ENCODE measurements at places on chromosomes 2 and 18.

DNA sequence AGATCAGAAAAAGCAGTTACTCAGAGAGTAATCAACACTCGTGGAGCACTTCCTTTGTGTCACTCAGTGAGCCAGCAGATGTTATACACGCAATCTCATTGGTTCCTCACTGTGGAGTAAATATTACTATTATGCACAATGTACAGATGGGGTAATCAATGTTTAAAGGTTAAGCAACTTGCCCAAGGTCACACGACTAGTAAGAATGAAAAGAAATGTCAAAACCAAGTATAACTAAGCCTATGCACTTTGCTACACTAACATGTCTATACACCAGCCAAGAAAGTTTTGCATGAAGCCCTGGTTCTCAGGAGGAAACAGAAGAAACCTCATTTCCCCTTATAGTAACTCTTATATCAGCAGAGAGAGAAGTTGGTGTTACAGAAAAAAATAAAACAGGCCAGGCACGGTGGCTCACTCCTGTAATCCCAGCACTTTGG, 5.4 kb downstream of the METTL21A start:
- DNase-seq, result no peak

GRCh38 chr2:64978514-64979268, 10.5 kb upstream of the SLC1A4 start:
- no peak for DNase-seq

GRCh38 chr2:205902041-205902899, 183.7 kb downstream of the INO80D start:
- DNase-seq, result no peak

- no peak for DNase-seq
Measured at GRCh38 chr2:391696-392095, 103.8 kb upstream of the ALKAL2 start.

- DNase-seq, result no peak
Measured at GRCh38 chr2:42659609-42660008, 91.2 kb downstream of the MTA3 start.

DNA sequence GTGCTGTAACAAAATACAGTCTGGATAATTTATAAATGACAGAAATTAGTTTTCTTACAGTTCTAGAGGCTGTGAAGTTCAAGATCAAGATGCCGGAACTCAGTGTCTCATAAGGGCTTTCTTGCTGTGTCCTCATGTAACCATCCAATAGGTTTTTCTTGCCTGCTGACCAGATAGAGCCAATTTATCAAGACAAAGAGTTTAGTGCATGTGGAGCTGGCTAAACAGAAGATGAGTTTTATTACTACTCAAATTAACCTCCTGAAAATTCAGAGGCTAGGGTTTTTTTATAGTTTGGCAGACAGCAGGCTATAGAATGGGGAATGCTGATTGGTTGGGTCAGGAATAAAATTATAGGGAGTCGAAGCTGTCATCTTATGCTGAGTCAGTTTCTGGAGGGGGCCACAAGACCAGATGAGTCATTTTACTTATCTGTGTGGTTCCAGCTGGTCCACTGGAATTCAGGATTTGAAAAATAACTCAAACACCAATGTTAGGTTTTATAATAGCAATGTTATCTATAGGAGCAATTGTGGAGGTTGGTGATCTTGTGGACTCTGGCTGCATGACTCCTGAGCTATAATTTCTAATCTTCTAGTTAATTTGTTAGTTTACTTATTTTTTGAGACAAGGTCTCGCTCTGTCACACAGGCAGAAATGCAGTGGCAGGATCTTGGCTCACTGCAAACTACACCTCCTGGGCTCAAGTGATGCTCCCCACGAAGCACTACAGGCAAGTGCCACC, 3.2 kb upstream of the PDK1 start:
- no peak for DNase-seq

- DNase-seq, result no peak
Measured at GRCh38 chr2:120653046-120653445, 82.6 kb upstream of the GLI2 start.

GRCh38 chr2:119283873-119284331, 60.3 kb downstream of the STEAP3 start:
- no peak for DNase-seq

DNA sequence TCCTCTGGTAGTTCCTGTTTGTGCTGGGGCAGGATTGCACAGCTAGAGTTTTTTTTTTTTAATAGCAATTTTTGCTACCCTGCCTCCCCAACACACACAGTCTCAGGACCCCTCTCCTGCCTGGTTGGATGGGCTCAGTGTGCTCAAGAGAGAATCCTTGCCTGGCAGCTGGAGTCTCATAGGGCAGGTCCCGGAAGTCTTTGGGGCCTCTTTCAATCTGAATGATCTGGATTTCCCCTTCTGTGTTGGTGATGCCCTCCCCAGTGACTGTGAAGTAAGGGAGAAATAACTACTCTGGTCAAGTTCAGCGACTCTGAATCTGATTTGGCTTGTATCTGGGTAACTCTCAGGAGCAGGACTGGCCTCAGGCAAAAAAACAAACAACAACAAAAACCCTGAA, 220.6 kb upstream of the LRRTM1 start:
- DNase-seq, result no peak

GRCh38 chr2:123993728-123994323, 31.3 kb upstream of the CNTNAP5 start:
- DNase-seq, result no peak

DNA sequence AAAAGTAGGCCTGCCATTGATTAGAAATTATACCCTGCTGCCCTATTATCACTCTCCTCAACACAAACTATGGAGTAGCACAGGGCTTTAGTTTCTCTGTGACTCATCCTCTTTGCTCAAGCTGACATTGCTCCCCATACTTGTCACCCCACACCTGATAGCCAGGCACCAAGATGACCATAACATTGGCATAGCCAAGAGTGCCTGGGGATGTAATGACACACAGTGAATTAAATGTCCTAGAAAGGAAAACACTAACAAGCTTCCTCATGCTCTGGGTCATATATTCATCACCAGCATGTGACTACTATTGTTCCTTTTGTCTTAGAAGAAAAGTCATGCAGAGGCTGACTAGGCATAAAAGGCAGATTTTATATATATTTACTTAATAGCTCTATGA, 137.8 kb upstream of the RND3 start:
- no peak for DNase-seq

DNA sequence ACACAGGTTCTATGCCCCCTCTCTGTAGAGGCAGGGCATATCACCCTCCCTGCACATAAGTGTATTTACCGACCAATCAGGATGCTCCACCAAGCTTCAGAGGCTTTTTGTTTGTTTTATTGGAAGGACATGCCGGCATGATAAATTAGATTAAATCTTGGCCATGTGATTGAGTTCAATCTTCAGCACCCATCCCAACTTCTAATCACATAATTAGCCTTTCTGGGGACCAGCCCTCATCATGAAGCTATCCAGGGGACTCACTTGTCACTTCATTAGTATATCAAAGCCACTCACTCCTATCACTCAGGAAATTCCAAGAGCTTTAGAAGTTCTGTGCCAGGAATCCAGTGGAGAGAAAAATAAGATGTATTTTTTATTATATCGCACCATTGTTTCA, 158.6 kb upstream of the SYT4 start:
- DNase-seq, result no peak

GRCh38 chr2:39120521-39120770, 405 bp downstream of the SOS1 start:
- no peak for DNase-seq

- no peak for DNase-seq
Measured at GRCh38 chr2:1631292-1632001, 112.9 kb downstream of the PXDN start.

GRCh38 chr18:77068321-77069312, 64.0 kb downstream of the MBP start:
- DNase-seq, result no peak

- no peak for DNase-seq
Measured at GRCh38 chr2:191950132-191950874, 103.4 kb upstream of the CAVIN2 start.

DNA sequence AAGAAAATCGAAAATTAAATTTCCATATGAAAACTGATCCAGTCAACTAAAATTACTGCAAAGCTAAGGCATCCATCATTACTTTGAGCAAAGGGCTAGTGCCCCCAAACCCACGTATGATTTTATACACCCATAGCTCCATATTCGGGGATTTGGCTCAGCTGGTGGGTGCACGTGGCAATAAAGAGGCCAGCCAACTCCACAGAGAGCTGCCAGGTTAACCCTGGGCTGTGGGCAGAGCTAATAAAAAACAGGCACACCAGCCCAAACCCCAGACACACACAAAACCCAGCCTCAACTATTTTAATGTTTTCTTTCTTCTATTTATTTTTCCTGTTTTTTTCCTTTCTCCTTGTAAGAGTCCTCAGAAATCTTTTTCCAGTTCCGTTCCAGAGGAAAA, 151.3 kb upstream of the SOX11 start:
- DNase-seq, result no peak

GRCh38 chr2:45102579-45103117, 93.4 kb upstream of the SIX2 start:
- no peak for DNase-seq

GRCh38 chr2:166170356-166170755, 42.5 kb upstream of the SCN1A start:
- no peak for DNase-seq

DNA sequence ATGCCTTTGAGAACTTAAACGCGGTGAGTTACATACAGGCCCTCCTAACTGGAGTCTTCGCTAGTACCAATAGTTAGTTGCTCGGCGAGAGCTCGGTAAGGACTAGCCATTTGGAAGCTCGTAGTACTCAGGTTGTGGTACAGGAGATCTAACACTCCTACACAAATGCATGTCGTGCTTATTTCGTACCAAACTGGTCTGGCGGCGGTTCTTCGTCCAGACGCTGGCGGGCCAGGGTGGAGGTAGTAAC, 346 bp upstream of the VRK2 start:
- DNase-seq, result no peak

DNA sequence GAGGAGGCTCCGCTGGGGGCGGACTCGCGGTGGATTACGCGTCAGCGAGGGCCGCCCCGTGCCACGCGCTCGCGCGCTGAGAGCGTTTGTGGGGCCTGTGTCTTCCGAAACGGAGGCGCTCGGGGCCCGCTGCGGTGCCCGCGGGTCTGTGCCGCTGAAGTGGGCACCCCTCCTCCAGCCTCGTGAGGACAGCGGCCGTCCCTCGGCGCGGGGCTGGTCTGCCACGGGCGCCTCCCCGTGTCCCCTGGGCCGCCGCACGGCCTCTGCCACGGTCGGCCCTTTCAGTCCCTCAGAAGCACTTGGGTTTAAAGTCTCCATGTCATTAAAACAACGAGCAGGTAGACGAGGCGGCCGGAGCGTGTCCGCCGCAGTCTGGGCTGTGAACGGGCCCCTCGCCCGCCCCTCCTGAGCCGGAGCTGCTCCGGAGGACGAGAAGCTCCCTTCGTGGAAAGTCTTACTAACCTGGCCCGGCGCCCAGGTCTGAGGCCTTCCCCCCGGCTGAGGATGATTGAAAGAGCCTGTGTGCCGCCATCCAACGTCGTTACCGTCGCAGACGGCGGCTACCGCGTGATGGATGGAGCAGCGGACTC, 97.6 kb downstream of the NFATC1 start:
- DNase-seq, result no peak

GRCh38 chr2:189662669-189663226, 1.5 kb downstream of the ASNSD1 start:
- DNase-seq, result no peak

- DNase-seq, result no peak
Measured at GRCh38 chr18:33928231-33928630, 296.5 kb downstream of the NOL4 start.

DNA sequence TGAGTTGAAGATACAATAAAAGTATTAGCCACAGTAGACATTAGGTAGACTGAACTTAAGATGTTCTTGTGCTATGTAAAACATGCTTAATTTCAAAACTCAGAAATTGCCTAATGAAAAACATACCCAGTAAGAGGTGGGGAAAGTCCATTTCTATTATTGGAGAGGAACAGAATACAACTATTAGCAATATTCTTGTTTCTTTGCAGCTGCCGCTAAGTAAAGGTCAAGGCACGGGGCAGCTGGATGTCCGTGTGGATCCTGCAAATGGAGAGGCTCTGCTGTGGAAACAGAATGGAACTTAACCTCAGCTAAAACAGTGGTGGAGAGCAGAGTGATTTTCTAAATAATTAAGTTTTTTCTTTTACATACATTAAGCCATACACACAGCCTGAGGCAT, 139.2 kb upstream of the ARHGAP28 start:
- DNase-seq, result no peak

GRCh38 chr18:55309249-55309648, 278.7 kb downstream of the TCF4 start:
- DNase-seq, result no peak

DNA sequence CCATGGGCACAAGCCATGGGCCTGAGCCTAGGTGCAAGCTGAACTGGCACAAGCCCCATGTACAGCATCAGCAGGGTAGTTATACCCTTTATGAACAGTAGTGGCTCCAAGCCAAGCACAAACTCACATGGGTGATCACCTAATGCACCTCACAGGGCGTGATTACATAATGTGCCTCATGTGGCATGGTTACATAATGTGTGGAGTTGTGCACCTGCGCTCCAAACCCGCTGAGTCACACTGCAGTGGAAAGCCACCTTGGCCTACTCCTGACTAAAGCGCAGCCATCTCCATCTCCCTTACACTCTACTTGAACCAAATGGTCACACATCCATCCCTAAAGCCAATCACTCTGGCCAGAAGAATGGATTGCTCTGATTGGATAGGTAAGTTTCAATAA, 279.7 kb downstream of the MBD2 start:
- DNase-seq, result no peak

GRCh38 chr2:234978466-234979203, 26.8 kb downstream of the SH3BP4 start:
- no peak for DNase-seq

- DNase-seq, result no peak
Measured at GRCh38 chr2:127683757-127684156, 8.4 kb upstream of the LIMS2 start.

DNA sequence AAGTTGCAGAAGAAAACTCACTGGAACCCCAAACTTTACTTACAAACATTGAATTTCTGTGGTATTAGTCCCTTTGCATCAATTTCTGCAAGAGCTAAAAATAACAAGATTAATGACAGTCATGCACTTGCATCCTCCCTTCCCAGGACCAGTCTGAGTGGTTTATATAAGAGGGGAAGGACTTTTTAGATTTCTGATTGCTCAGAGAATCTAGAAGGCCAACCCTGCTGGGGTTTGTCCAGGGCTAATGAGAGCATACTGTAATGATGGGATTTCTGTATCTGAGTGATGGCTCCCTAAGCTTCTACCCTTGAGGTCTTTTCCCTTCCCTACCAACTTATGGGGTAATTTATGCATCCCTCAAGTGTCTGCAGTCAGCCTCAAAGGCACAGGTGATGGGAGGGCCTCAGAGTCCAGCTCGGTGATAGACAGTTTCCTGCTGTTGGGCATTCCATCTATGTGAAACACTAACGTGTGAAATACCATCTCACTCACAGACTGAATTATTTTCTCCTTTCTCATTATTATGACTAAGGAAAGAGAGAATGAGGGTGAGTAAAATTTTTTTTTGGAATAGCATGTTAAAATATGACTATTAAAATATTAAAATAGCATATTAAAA, 556.3 kb downstream of the RIT2 start:
- no peak for DNase-seq

GRCh38 chr2:120796094-120796493, 60.4 kb downstream of the GLI2 start:
- DNase-seq, result no peak

- no peak for DNase-seq
Measured at GRCh38 chr2:127320067-127320466, 26.1 kb upstream of the ERCC3 start.

- DNase-seq, result no peak
Measured at GRCh38 chr2:63049211-63049969, 1.2 kb upstream of the OTX1 start.

- DNase-seq, result peak; percentile 48
Measured at GRCh38 chr18:50268022-50268747, 1.9 kb upstream of the CFAP53 start.

- DNase-seq, result no peak
Measured at GRCh38 chr2:202883987-202884675, 12.6 kb upstream of the ICA1L start.
